Gastrocnemius medialis (tissue), 4 donors: ENCODE measurements at places on chromosomes 16 and 17.
A peak's percentile ranks its signal among the peaks of the same experiment; 100 is the strongest.

- DNase-seq: no peak
These were observed 48.1 kb downstream of the RMI2 start for GRCh38 chr16:11393366-11393765.

DNA sequence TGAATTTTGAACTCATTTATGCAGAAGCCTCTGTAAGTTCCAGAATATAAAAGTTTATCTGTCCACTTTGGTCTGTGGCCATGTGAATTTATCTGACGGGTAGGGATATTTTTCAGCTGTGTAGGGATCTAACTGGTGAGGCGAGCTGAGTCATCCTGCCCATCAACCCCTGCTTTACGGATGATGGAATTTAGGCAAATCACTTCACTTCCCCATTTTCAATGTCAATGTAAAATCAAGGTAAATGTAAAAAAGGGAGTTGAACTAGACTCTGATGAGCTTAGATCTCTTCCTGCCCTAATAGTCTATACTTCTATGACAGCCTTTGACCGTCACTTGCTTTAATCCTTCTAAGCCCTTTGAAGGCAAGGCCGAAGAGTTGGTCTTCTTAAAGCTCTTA lies 2.6 kb downstream of the SLC16A6 start:
- no peak for DNase-seq

GRCh38 chr17:43816336-43817320 lies 16.3 kb downstream of the MPP3 start:
- no peak for DNase-seq

- peak; percentile 88 for DNase-seq
These were observed 233.6 kb downstream of the SEC14L1 start for GRCh38 chr17:77374170-77374936.

GRCh38 chr16:7339700-7340099 lies 7.1 kb downstream of the RBFOX1 start:
- no peak for DNase-seq

GRCh38 chr17:49873466-49873865 lies 25.6 kb upstream of the TAC4 start:
- DNase-seq: no peak

DNA sequence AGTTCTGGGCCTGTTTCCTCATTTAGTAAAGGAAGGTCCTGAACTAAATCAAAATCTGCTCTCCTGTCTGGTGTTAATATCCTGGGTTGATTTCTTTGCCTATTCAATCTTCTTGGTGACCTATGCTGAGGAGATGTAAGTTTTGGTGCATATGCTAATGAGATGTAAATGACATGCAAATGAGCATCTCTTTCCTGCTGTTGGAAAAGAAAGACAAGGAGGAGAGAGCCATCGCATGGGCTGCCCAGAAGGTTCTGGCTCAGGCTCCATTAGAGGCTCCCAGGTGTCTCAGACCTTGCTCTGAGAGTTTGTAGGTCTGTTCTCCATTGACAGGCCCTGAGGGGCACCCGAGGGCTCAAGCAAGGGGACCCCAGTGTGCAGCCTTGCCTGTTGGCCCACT lies 3.3 kb downstream of the ABI3 start:
- no peak for DNase-seq

DNA sequence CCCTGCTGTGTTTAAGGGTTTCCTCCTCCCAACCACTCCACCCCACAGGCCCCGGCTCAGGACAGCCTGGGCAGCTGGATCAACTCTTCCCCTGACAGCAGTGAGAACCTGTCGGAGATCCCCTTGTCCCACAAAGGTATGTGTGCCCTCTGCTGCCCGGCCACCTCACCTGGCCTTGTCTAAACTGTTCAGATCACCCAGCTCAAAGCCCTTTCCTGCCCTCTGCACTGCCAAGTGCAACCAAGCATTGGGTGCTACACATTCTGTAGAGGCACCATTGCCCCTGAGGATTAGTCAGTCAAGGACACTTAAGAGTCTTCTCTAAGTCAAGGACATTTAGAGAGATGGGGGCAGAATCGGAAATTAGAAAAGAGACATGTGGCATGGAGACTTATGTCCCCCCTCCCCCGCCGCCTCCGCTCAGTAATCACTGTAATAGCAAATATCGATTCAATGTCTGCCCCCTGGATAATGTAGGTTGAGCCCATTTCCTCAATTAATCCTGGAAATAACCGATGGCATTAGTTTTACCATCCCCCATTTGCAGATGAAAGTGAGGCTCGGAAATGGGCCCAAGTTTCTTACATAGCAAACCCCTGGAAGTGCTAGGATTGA lies 8.1 kb downstream of the BTBD17 start:
- DNase-seq: no peak

DNA sequence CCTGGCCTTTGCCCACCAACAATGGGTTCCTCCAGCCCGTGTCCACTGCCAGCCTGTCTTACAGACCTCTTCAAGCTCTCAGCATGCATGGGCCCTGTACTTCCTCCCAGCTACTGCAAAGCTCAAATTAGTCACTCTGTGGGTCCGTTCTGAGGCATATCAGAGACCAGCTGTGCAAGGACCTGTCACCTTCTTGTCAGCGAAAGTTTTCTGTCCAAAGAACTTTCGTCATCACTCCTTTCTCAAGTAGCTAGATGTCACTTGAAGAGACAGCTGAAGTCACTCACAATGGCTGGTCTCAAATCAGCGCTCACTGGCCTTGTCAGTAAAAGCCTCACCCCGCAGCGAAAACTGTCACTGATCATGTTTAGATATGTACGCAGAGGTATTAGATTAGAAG lies 91.4 kb upstream of the DYNLRB2 start:
- DNase-seq: no peak
